ENCODE measurements at places on chromosomes 12 and 14. TPM values are rescaled to one million over a fixed set of nuclear protein-coding genes. Genes with fewer than 3 reads are reported as not detected.

SYT10 gene
- not detected for total RNA-seq

SRRM4 gene
- 0.02 TPM for total RNA-seq

ZNF384 gene
- 73.4 TPM for total RNA-seq

KHNYN gene
- 50.1 TPM for total RNA-seq

PLEKHH1 gene
- total RNA-seq, result 27.6 TPM

FITM1 gene
- 0.81 TPM for total RNA-seq

SDR9C7 gene
- total RNA-seq, result not detected

SLC41A2 gene
- total RNA-seq, result 12.5 TPM

NOS1 gene
- total RNA-seq, result 0.22 TPM

C1RL gene
- total RNA-seq, result 25.9 TPM

LDHB gene
- total RNA-seq, result 1,454 TPM

BTBD7 gene
- total RNA-seq, result 30.8 TPM

TTC6 gene
- total RNA-seq, result 0.10 TPM

CLEC4A gene
- total RNA-seq, result 0.69 TPM

TCL1A gene
- total RNA-seq, result 0.30 TPM

LRR1 gene
- 34.6 TPM for total RNA-seq

SYNDIG1L gene
- not detected for total RNA-seq

ASPG gene
- not detected for total RNA-seq

LMNTD1 gene
- total RNA-seq, result not detected

GPRC5D gene
- not detected for total RNA-seq

PTPRO gene
- total RNA-seq, result not detected

MUCL1 gene
- total RNA-seq, result not detected

ZNF740 gene
- total RNA-seq, result 49.7 TPM

PMCH gene
- not detected for total RNA-seq

R3HDM2 gene
- total RNA-seq, result 45.4 TPM

PPFIA2 gene
- not detected for total RNA-seq

COCH gene
- total RNA-seq, result 6.7 TPM

CLEC9A gene
- total RNA-seq, result not detected

GCH1 gene
- total RNA-seq, result 16.7 TPM

MANSC4 gene
- total RNA-seq, result not detected

PRPH gene
- total RNA-seq, result 6.7 TPM

RAB3IP gene
- total RNA-seq, result 31.3 TPM

FOXM1 gene
- total RNA-seq, result 85.1 TPM

EML1 gene
- total RNA-seq, result 7.4 TPM

PARPBP gene
- total RNA-seq, result 23.5 TPM

ASCL4 gene
- total RNA-seq, result not detected

SLC17A8 gene
- total RNA-seq, result not detected

LPAR5 gene
- 5.2 TPM for total RNA-seq

MIP gene
- total RNA-seq, result 0.79 TPM

RALGAPA1 gene
- 29.3 TPM for total RNA-seq

KRT81 gene
- 0.84 TPM for total RNA-seq

PTGDR gene
- not detected for total RNA-seq

KRT6B gene
- not detected for total RNA-seq

DNAJC22 gene
- total RNA-seq, result 27.7 TPM

LRTM2 gene
- 0.07 TPM for total RNA-seq

FAM181A gene
- not detected for total RNA-seq

DIP2B gene
- total RNA-seq, result 32.3 TPM

KRT6A gene
- total RNA-seq, result 0.66 TPM

ENDOU gene
- not detected for total RNA-seq

A2ML1 gene
- not detected for total RNA-seq

VRTN gene
- total RNA-seq, result 0.10 TPM

IL26 gene
- total RNA-seq, result not detected

TMEM119 gene
- total RNA-seq, result not detected

SAMD15 gene
- total RNA-seq, result 1.9 TPM

BAZ1A gene
- 24.2 TPM for total RNA-seq

Data from HCT116 (cell line).